ENCODE measurements at places on chromosomes 4 and X.

DNA sequence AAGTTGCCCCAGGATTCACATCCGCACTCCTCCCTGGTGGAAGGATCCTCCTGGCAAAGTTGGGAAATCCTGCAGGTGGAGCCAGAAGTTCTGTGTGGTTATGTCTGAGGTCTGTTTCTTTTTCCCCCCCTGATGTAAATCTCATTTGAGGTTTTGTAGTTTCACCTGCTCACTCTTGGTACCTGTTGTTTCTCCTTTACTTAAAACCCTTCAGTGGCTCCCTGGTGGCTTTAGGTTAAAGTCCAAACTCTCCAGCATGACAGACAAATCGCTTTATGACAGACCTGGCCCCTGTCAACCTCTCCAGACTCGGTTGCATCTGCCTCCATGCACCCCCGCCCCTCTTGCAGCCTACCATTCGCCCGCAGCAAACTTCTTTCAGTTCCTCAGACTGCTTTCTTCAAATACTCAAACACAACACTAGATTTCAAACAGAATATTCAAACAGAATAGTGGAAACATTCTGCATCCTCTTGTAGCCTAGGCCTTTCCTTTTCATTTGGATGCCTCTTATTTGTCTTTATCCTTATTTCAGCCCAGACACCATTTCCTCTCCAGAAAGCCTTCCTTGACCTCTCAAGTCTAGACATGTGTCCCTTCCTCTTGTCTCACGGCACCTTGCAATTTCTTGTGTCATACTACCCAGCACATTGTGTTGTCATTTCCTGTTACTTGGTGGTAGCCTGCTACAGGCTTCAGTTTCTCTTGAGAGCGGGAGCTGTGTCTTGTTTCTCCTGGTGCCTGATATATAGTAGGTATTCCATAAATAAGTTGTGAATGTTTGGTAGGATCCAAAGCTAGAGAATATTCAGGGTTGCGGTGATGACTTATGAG is 24.8 kb downstream of the IL13RA1 start:
- no peak for DNase-seq

- DNase-seq = no peak
These were observed 296.7 kb downstream of the NR3C2 start for GRCh38 chr4:148145475-148145874.

DNA sequence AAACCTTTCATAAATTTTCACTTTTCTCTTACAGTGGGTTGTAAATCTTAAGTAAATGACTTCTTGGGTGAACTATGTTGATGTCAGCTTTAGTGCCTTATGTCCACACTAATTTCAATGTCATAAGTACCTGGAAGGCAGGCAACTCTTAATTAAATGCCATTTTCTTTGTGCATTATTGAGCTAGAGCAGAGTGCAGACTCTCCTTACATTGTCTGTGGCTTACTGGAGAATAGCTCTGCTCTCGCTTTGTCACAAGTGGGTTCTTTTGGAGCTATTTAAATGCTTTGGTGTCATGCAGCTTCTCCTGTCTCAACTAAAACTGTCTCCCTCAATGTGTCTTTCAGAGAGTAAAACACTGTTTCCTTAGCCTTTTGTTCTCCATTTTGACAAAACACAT is 411.6 kb downstream of the STIM2 start:
- no peak for DNase-seq

GRCh38 chr4:73751166-73751565 is 10.8 kb downstream of the CXCL8 start:
- no peak for DNase-seq

DNA sequence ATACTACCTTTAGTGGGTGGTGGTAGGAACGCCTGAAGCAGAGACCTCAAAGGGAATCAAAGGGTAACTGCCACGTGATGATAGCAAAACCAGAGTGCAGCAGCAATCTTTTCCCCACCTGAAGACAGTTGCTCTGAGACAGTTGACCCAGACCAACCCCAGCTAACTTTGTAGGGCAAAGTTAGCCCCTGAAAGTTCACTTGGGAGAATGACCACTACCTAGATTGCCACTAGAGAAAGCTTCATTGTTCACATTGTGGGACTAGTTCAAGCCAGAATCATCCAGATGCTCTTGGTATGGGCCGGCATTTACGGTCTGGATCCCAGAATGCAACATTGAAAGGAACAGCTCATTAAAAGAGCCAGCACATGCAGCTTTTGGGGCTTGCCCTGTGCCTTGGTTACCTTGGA is 4.1 kb downstream of the SEPTIN6 start:
- no peak for DNase-seq

DNA sequence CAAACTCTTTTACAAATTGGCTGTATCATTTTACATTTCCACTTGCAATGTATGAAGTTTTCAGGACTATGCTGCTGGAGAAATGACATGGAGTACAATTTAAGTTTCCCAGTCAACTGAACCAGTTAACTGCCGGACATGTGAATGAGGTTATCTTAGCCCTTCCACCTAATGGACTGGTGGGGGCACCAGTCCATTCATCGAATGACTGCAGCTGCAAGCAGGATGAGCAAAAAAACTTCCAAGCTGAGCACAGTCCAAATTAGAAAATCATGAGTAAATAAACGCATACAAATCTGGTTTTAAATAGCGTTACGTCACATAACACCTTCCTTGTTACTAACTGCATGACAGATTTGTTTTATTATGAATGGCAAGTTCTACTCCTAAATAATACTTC is 1131.5 kb downstream of the PCDH18 start:
- DNase-seq = no peak

DNA sequence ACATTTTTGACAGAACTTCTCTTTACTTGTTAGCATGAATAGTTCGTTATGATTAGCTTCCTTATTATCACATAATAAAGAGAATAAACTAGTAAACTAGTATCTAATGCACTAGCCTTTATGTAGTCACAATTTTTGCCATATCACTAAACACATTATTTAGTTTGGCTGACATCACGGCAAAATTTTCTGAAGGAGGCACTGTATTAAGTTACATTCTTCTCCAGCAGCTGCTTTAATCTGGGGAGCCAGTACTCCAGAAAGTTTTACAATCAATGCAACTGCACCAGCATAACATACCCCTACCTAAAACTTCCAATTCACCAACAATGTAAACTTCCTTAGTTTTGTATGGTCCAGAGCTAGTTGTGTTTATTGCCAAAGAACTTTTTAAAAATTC is 87.8 kb downstream of the FIP1L1 start:
- no peak for DNase-seq

DNA sequence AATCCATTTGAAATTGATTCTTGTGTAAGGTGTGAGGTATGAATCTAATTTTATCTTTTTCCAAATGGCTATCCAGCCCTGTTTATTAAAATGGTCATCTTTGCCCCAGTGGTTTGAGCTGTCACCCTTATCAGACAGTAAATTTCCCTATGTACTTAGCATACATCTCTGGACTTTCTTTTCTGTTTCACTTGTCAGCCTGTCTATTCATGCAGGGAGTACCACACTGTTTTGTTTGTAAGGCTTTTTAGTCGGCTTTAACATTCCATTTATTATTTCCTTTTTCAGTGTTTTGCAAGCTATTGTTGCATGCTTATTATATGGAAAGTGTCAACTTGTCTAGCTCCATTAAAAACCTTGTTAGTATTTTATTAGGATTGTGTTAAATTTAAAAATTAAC is 155.8 kb downstream of the STAG2 start:
- no peak for DNase-seq

- DNase-seq = no peak
These were observed 87.0 kb upstream of the TRPC3 start for GRCh38 chr4:122038896-122039295.

DNA sequence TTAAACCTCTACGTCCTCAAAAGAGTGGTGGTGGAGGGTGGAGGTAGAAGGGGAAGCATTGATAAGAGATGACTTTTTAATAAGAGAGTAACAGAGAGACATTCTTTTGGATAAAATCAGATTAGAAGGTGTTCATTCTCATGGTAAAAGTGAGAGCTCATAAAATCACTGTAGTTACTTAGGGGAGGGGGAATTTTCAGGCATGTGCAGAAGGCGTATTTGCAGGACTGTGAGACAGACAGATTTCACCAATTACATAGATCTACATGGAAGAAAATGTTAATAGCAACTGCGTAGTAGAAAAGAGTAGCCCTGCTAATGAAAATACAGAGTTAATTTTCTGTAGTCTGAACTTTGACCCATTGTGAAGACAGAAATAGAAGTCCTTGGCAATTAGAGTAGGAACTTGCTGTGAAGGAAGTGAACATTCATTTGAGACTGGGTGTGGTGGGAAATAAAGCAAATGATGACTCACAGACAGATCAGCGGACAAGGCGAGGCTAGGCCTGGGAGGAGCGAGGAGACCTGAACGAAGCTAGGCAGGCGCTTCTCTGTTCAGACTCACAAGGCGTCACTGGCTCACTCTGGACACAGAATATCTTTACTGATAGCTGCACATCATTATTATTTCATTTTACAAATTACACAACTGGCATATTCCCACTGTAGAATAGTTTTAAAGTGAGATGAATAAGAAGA is 57.2 kb upstream of the FAM9C start:
- DNase-seq = no peak
